Activated CD4-positive, alpha-beta T cell treated with anti-CD3 and anti-CD28 coated beads, Interleukin-2, amount 50 U/mL, for 24 hours (primary cell): ENCODE measurements at places on chromosomes 2 and 18.
A peak's percentile ranks its signal among the peaks of the same experiment; 100 is the strongest.

DNA sequence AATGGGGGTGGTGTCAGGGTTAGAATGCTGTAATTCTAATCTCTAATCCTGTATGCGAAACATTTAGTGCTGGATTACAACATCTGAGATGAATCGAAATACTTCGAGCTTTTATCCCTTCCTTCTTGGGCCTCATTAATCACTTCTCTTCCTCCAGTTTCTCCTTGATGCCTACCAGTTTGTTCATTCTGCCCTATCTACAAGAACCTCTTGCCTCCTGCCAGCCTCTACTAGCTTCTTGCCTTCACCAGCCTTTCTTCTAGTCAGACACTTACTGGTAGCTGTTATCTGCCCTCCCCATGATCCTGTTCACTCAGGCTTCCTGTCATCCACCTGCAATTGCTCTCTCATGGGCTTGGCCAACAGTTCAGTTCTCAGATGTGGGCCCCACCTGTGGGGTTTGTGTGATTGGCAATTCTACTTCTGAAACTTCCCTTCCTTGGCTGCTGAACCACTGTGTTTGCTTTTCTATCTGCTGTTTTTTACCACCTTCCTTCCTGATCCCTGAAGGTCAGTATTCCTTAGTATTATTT is 15.4 kb upstream of the FARP2 start:
- no peak for DNase-seq

GRCh38 chr2:178208817-178209216 is 14.5 kb downstream of the OSBPL6 start:
- DNase-seq = no peak

DNA sequence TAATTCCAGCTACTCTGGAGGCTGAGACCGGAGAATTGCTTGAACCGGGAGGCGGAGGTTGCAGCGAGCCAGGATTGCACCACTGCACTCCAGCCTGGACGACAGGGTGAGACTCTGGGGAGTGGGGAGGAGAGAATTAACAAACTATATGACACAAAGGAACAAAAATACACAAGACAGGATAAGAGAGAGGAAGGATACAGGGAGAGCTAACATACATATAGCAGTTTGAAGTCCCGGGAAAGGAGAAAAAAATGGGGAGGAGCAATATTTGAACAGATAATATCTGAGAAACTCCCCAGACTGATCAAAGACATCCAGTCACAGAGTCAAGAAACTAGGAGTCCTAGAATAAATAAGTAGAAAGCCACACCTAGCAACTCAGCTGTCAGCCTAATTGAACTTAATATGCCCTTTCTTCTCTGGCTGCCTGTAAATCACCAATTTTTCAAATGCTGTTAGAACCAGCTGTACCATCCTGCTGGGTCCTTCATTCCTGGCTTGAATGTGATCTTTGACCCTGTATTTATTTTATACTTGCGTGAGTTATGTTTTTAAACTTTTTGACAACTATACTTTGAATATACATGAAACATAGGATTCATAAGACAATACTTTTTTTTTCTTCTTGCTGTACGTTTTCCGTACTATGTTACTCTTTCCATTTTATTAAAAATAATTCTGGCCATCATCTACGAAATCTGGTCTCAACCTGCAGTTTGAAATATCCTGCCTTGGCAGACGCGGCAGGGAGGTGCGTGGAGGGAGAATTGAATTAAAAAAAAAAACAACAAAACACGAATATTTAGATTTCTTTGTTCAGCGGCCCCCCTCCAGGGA is 876 bp upstream of the CYP27A1 start:
- no peak for DNase-seq

GRCh38 chr2:160402501-160402900 is 91.1 kb downstream of the RBMS1 start:
- no peak for DNase-seq

GRCh38 chr2:19868224-19868623 is 33.6 kb downstream of the TTC32 start:
- no peak for DNase-seq

GRCh38 chr2:178954049-178954448 is 95.9 kb downstream of the CCDC141 start:
- DNase-seq = no peak

DNA sequence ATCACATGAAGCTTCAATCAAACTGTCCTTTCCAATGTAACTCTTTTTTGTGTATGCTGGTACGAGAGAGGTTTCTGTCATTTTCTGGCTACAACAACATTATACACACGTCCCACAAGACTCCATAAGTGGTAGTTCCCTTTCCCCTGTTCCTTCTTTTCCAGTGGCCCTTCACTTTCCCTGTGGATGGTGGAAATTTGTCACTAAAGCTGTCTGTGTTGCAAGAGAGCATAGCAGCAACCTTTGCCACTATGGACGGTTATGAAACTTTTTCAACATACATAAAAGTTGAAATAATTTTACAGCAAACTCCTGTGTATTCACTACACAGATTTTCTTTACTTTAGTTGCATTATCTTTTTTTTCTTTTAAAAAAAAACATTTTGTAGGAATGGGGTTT is 18.7 kb downstream of the DBI start:
- no peak for DNase-seq

DNA sequence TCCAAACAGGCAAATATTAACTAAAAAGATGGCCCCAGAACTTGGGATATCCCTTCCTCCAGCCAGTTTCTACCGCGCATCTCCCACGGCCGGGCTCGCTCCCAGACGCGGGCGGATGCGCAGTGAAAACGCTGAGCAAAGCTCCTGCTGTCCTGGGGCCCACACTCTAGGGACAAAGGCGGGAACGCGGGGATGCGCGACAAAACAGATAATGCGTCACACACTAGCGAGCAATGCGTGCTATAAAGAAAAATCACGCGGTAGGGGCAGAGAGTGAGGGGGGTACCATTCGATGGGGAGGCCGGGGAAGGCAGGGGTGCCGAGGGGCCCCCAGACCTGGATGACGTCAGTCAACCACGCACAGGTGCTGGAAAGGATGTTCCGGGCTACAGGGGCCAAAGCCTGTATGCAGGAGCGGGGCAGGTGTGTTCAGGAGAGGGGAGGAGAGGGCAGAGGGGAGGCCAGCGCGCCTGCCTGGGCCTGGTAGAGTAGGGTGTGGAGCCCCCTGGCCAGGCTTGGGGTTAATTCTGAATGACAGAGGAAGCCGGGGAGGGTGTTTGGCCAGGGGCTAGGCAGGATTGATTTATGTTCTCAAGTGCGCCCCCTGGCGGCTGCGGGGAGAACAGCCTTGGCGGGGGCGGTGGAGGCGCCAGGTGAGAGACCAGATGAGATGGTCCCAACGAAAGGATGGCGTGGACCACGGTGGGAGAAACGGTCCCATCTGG is 14.9 kb upstream of the ITM2C start:
- DNase-seq = peak; percentile 65

- no peak for DNase-seq
Observed at GRCh38 chr2:54586494-54586893, 130.4 kb downstream of the SPTBN1 start.

GRCh38 chr18:55577812-55578539 is 10.0 kb downstream of the TCF4 start:
- no peak for DNase-seq

- no peak for DNase-seq
Observed at GRCh38 chr2:232333361-232334135, 45.0 kb upstream of the ALPP start.

GRCh38 chr2:224894356-224894755 is 147.9 kb downstream of the DOCK10 start:
- DNase-seq = no peak

GRCh38 chr2:10777111-10777841 is 35.3 kb downstream of the PDIA6 start:
- DNase-seq = no peak

- DNase-seq = no peak
Observed at GRCh38 chr18:5395860-5396448, 100.4 kb upstream of the ZBTB14 start.
